ENCODE measurements at places on chromosomes 3 and 15.

DNA sequence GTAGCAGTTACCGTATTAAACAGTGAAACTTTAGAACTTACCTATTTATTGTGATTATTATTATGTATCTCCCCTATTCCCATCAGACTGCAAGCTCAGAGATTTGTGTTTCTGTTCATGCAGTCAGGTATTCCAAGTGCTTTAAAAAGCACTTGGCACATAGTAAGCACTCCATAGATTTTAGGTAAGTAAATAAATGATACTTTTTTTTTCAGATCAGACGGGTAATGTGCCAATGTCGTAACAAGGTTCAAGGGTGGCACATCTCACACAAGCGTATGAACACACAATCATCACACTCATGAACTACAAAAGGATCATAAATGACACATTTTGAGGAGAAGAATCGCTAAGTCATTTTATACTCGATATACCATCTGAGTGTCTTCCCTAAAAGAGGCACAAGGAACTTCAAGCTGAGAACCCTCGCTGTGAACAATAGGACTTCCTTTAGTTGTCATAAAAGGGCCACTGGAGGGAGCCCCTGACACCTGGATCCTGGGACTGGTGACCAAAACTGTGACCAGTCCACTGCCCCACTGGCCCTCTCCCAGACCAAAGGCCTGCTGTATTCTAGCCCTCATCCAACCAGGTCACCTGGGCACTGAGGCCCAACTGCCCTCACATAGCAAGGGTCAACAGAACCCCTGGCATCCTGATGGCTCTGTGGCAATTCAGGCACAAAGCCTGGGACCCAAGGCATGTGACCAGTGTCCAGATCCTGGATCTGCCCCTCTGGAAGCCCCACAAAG is 32.1 kb downstream of the KIF9 start:
- DNase-seq, result no peak

DNA sequence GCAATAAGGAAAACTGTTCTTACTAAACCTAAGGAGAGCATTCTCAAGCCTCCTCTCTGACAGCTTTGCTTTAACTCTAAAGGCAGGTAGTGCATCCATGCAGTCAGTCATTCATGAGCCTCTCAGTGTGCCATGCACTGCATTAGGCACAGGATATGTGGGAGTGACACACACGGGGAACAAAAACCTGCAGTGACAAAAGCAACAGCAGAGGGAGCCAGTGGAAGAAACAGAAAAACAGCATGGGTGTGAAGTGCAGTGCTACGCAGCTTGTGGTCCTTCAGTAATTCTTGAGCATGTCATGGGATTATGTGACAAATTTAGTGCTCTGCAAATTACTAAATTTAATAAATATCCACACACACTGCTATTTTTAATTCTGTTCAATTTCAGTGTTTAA is 230.7 kb downstream of the BBX start:
- DNase-seq, result no peak

- peak; percentile 45 for DNase-seq
Observed at GRCh38 chr3:38029400-38030125, at the start of gene PLCD1. TSS of gene PLCD1 (minus strand) at chr3:38029642. CDS start at chr3:38029539, 103 bp downstream.

- DNase-seq, result no peak
Observed at GRCh38 chr3:161035711-161036110, 69.4 kb downstream of the B3GALNT1 start.

DNA sequence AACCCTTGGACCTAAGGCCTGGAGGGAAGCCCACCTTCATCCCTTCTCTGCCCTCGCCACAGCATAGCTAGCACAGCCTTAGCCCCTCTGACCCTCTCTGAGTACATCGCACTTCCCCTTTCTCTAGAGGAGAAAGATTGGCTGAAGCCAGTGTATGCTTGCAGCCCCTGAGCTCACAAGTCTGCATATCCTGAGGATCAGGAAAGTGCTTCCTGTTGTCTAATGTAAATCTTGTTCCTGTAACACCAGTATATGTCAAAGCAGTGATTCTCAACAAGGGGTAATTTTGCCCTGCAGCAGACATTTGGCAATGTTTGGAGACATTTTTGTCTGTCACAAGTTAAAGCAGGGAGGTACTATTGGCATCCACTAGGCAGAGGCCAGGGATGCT is 2.2 kb upstream of the PRKCD start:
- DNase-seq, result no peak

DNA sequence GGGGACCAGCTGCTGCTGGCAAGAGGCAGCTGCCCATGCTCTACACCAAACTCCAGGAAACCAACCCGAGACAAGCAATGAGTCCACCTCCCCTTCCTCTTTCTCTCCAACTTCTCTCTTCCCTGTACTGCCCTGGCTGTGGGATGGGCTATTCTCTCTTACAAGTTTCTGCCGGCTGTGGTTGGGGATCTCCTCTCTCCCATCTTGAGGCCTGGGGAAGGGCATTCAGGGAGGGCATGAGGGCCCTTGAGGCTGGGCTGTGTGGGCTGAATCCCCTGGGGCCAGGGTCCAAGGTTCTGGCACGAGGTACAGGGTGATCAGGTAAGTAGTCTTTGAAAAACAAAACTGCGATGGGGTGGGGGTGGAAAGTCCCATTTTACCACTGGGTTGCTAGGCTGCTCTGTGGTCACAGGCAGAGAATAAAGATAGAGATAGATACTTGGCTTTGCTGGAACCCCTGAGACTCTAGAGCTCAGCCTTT is 32.3 kb upstream of the CTSH start:
- DNase-seq, result no peak

DNA sequence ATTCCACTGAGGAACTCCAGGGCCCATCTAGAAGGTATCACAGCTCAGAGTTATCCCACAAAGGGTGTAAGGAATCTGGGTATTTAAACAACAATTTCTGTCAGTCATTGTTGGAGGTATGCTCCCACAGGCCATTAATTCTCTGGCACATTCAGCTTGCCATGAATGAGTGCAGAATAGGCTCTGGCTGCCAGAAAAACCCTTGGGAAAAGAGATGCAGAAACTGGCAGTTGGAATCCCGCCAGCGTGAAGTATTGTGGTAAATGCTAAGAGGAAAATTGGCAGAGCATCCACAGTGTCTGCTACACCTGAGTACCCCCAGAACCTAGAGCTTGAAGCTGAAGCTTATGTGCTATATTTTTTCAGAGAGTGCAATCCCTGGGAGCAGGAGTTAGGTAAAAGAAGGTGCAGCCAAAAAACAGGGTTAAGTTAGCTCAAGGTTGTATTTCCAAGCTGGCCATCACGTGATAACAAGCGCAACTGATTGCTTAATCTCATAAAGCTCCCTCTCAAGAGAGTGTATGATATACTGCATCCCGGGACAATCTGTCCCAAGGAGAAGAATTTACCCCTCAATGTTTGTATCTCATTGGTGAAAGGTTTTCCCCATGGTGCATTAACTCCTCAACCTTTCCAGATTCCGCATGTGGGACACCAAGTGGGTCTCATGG is 94.2 kb upstream of the ACP3 start:
- no peak for DNase-seq

DNA sequence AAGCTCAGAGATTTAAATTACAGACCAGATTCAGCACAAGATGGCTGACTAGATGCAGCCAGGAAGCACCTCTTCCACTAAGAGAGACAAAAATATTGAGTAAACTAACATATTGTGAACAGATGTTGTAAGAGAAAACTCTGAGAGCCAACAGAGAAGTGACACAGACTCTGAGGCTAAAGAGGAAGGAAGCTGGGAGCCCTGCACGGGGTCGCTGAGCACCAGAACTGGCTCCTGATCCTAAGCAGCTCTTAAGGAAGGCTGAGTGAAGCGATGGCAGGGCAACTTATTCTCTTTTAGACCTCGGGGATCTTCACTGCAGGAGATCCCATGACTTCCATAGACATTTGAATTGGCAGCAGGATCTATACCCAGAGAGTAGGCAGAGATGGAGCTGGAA is 578.0 kb upstream of the GRM7 start:
- DNase-seq, result no peak

GRCh38 chr3:39501968-39502837 is 34.7 kb downstream of the MOBP start:
- DNase-seq, result no peak

GRCh38 chr3:122955916-122956692 is 71.5 kb downstream of the SEMA5B start:
- DNase-seq, result no peak

- DNase-seq, result no peak
Observed at GRCh38 chr3:101148001-101148400, 154.8 kb upstream of the ABI3BP start.

- DNase-seq, result no peak
Observed at GRCh38 chr3:107824822-107825371, 265.9 kb downstream of the CD47 start.

DNA sequence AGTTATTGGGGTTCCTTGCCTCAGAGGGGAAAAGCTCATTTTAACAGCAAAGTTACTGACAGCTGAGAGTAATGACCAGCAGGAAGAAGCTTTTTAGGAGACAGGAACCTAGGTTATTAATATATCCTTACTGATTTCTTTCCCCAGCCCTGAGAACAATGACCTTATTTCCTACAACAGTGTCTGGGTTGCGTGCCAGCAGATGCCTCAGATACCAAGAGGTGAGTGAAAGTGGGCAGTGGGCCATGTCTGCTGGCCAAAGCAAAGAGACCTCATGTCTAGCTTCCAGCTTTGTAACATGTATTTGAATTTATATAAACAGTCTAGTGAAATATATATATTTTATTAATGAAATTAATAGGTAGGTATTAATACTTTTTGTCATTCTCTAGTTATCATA is 5.0 kb downstream of the CCNDBP1 start:
- DNase-seq, result no peak

GRCh38 chr3:194481103-194481502 is 5.7 kb downstream of the ATP13A3 start:
- no peak for DNase-seq

- no peak for DNase-seq
Observed at GRCh38 chr15:78204351-78205309, 29.7 kb downstream of the ACSBG1 start.

DNA sequence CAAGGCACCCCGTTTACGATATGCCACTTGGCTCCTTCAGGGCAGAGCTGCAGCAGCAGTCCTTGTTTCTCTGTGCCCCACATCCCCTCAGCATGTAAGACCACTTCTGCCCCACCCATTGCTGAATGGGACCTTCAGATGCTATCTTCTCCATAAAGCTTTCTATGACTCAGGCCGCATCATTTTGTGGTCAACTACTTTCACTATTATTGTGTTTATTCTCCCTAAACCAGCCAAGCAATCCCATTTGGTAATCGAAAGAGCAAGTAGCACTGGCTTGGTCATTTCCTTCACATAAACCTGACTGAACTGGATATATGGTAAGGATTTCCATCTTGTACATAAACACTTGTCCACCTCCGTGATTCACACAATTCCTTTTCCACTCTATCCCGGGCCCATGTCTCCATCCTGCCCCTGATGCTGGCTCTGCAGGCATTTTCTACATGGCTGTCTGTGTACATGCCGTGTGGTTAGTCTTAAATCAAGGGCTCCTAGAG is 25.7 kb downstream of the LIPC start:
- peak; percentile 83 for DNase-seq

GRCh38 chr3:121545049-121545573 is 677 bp downstream of the POLQ start:
- DNase-seq, result no peak

- no peak for DNase-seq
Observed at GRCh38 chr15:58410353-58410752, 21.4 kb upstream of the LIPC start.

DNA sequence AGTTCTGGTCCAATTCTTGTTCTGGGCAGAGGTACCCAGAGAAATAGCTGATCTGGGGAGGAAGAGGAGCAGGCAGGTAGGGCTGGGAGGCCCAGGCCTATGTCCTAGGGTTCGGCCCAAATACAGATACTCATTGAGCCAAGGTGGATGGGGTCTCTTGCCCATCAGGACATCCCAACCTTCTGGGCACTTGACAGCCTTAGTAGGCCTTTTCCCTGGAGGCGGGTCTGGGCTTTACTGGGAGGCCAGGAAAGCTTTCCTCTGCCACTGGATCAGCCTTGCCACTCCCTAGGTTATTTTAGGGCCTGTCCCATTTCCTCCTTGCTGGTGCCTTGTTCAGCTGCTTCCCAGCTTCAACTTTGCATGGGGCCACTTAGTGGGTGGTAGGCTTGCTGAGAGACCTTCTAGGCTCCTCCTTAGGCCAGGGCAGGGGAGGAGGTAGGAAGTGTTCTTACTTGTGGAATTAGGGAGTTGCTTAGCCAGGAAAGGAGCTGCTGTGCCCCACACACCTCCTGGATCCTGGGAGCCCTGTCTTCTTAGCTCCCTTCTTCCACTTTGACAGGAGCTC is 9.7 kb downstream of the TEX264 start:
- DNase-seq, result no peak

GRCh38 chr3:177137774-177138705 is 59.2 kb downstream of the TBL1XR1 start:
- no peak for DNase-seq

GRCh38 chr15:28985691-28986090 is 99.9 kb downstream of the APBA2 start:
- no peak for DNase-seq

DNA sequence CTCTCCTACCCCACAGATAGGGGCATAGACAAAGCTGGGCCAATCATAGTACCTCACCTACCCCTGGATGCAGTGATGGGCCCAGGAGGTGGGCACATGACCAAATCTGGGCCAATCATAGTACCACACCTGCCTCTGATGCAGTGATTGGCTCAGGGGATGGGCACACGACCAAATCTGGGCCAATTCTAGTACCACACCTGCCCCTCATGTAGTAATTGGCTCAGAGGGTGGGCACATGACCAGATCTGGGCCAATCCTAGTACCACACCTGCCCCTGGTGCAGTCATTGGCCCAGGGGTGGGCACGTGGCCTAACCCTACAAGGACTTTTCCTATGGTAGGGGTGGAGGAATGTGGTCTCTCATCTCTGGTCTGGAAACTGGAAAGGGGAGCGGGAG is 56.9 kb upstream of the MEF2A start:
- no peak for DNase-seq

DNA sequence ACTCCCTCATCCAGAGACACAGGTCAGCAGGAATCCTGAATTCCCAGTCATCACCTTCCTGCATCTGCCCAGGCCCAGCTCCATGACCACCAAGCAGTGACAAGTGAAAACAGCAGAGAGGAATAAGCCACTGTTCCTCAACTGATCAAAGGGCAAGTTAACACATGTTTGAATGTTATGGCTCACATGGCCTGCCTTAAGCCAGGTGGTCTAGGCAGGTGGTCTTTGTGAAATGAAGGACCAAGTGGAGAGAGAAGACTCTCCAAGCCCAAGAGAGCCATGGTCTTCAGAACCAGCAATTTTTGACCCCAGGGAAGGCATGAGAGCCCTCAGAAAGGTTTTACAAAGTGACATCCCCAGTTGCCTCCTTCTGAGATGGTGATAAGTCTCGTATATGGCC is 161.8 kb downstream of the EPHB1 start:
- no peak for DNase-seq

GRCh38 chr3:129503471-129504291 is 24.8 kb upstream of the RHO start:
- DNase-seq, result no peak

DNA sequence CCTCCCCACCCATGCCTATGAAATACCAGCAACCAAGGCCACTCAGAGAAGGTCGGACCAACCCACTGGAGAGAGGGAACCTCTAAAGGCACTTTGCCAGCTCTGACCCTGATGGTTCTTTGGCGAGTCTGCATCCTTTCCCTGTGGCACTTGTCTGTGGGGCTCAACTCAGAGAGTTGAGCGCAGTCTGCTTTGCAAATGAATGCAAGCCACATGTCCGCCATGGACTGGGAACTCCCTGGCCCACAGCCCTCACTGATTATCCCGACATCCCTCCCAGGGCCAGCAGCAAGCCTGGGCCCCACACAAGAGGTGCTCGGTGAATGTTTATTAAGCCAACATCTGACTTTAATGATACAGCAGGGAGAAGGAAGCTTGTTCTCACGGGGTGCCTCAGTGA is 55.5 kb upstream of the HES1 start:
- no peak for DNase-seq
